ENCODE measurements at places on chromosomes 7 and 10.
A peak's percentile ranks its signal among the peaks of the same experiment; 100 is the strongest.

DNA sequence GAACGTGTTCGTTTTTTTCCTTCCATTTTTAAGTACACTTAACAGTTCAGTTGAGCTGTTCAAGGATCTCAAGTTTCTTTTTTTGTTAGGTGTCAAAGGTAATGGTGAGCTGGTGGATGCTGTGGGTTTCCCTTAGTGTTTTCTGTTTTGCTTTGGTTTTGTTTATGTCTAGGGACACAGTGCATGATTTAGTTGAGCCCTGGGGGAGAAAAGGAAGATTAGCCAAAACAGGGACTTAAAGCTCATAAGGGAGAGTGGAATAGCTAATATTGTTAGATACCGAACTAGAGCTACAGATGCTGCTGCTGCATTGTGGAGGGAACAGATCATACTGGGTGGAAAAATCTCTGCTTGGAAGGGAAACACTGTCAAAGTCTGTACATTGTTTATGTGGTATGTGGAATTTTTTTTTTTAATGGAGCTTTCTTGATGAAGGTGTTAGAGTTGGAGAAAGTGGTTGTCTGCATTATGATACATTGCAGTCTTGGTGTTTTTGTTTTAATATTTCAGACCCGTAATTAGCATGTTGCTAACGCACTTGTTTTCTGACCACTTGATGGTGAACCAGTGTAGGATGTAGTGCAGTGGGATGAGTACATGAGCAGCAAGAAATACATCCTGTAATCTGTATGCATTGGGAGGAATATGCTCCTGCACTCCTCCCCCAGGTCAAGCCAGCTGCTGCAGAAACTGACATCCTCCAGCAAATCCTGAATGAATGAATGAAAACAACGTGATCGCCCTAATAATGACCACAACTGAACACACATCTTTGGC is 2.1 kb downstream of the GLCCI1 start:
- peak; percentile 18 for ATAC-seq

- ATAC-seq = no peak
These were observed 227.1 kb downstream of the TEX36 start for GRCh38 chr10:125455855-125456254.

DNA sequence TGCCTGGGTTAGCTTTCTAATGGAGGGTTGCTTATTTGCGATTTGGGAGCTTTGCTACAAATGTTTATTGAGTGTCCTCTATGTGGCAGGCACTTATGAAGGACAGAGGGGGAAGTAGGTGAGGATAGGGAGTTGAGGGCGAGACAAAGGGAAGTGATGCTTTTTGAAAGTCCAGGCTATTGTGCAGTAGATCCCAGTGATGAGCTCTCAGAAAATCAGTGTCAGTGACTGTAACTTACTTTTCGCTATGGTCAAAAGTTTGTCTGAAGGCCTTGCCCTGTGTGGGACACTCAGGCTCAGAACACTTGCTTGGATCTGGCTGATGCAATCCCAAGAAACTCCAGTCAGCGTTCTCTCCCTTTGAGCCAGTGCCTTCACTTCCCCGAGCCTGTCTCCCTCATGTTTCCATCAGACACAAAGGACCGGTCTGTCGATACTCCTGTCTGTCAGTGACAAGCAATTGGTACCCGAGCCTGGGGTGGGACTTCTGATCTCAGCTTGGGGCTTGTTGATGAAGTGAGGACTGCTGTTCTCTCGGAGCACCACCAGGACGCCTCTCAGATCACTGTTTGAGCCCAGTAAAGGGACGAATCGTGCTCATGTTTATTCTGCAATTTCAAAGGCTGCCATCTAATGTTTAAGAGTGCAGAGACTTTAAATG is 63.1 kb upstream of the SORCS3 start:
- no peak for ATAC-seq

DNA sequence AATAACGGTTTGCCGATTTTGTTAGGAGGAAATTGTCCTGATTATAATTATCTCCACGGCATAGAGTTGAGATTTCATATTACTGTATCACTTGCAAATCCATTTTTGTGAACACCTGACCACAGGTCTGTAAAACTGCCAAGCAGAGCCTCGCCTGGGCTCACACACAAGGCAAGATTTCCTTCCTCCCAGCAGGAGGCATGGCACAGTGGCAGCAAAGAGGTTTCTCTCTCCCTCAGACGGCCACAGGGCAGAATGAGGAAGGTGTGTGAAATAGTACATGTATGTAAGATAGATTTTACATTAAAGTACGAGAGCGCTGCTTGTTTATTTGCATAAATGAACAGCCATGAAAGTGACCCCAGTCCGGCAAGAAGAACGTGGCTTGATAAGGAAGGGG is 130.1 kb downstream of the CELF2 start:
- no peak for ATAC-seq

Measured in SK-N-SH treated with all-trans-retinoic acid at 6 μM for 48 hours (cell line).